ENCODE measurements at places on chromosomes 13 and 19.
A peak's percentile ranks its signal among the peaks of the same experiment; 100 is the strongest.

GRCh38 chr13:45373162-45373547, 32.2 kb upstream of the TPT1 start:
- no peak for DNase-seq

GRCh38 chr19:45473682-45474605, 6.1 kb downstream of the FOSB start:
- no peak for DNase-seq

DNA sequence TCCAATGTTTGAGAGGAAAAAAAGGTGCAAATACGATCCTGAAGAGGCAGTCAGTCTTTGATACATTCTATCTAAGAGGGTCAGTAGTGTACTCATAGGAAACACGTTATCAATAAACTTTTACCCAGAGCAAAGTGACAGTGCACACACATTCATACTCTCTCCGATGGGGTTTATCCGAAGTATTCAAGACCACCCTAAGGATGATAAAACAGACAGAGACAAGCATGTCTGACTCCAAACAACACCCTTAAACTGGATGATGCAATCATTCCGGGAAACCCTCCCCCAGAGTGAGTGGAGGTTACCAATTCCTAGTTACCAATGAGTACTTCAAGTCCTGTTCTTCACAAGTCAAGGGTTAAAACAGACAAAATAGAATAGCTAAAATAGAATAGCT, 79.1 kb downstream of the DNAJC3 start:
- DNase-seq = no peak

DNA sequence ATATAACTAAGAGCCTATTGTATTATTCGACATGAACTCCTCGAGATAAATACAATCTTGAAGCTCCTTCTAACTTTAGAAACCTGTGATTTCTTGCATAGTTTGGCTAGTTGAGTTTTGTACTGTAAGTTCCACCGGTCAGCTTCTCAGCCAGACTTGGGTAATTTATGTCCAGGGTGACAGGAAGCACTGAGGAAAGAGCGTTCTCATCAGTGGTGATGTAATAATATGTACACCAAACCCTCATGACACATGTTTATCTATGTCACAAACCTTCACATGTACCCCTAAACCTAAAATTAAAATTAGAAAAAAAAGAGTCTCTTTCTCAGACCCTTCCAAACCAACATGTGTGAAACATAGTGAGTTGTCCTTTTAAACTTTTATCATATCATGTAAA, 205.7 kb downstream of the KCNRG start:
- no peak for DNase-seq

GRCh38 chr13:100584896-100585295, 3.7 kb downstream of the GGACT start:
- no peak for DNase-seq

DNA sequence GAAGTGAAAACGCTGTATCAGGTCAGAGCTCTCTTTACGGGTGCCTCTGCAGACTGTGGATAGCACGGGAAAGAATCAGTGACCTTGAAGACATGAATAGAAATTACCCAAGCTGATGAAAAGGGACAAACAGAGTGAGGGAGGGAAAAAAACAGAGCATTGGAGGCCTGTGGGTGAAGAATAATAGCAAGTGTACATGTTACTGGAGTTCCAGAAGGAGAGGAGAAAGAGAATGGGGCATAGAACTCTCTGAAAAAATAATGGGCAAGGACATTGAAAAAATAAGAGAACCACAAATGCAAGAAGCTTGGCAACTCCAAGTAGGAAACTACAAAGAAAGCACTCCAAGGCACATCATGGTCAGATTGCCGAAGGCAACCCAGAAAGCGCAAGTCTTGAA, 86.3 kb downstream of the SPACA7 start:
- DNase-seq = no peak

GRCh38 chr13:41603917-41604316, 146.6 kb downstream of the RGCC start:
- peak; percentile 46 for DNase-seq

DNA sequence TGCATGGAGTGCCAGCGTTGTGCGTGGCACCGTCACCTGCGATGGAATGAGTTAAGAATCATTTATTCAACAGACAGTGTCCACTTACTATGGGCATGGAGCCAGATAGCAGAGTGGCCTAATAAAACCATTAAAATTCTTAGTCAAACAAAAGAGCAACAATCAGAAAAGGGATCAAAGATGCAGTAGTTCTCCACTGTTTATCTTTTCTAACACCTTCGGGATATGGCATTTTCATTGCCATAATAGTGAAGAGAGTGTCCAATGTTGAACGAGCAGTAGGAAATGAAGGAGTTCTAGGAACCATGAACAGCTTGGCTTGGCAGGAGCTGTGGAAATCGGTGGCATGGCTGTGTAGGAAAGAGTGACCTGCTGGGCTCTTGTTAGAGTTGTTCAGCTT, 2.0 kb downstream of the TNFSF11 start:
- DNase-seq = no peak

GRCh38 chr13:94717916-94718315, 5.6 kb upstream of the SOX21 start:
- DNase-seq = no peak

DNA sequence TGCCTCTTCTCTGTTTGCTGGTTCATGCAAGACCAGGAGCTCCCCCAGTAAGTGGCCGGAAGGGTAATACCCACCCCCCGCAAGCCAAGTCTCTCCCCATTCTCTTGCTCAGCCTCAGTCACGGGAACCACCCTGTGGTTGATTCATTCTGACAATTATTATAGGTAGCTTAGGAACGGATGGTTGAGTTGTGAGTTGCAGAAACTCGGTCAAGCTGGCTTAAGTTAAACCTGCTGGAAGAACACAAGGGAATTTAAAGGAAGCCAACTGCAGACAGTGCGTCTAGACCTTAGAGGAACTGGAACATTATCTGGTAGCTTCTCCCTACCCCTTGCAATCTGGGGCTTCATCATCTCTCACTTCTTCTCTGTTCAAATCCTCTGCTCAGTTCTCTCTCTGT, 8.9 kb downstream of the FPR1 start:
- DNase-seq = no peak

GRCh38 chr19:3712663-3713611, 4.8 kb downstream of the TJP3 start:
- DNase-seq = no peak

- DNase-seq = peak; percentile 7
These were observed 426.9 kb downstream of the PCDH9 start for GRCh38 chr13:66803013-66803807.

- DNase-seq = no peak
These were observed 105.3 kb downstream of the RGCC start for GRCh38 chr13:41562541-41563178.

DNA sequence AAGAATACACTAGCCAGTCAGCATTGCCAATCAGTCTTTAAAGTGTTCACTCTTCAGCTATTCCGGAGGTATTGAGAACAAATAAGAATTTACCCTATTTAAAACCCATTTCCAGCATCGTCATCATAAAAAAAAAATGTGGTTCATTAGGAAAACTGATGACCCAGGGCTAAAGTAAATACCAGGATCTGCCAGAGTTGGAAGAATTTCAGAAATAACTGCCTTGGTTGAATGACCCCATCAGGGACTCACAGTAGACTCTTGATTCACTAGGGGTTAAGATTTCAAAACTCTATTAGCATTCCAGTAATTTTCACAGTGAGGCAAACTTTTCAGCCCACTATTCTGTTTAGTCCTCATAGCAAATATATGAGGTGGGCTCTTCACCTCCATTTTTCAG, 377.0 kb downstream of the ITGBL1 start:
- DNase-seq = no peak

GRCh38 chr13:98879957-98880356, 97.9 kb downstream of the DOCK9 start:
- DNase-seq = peak; percentile 85
